Activated CD4-positive, alpha-beta T cell treated with anti-CD3 and anti-CD28 coated beads for 36 hours (primary cell): ENCODE measurements at places on chromosomes 1 and 21. TPM values are rescaled to one million over a fixed set of nuclear protein-coding genes. Genes with fewer than 3 reads are reported as not detected.

DNA sequence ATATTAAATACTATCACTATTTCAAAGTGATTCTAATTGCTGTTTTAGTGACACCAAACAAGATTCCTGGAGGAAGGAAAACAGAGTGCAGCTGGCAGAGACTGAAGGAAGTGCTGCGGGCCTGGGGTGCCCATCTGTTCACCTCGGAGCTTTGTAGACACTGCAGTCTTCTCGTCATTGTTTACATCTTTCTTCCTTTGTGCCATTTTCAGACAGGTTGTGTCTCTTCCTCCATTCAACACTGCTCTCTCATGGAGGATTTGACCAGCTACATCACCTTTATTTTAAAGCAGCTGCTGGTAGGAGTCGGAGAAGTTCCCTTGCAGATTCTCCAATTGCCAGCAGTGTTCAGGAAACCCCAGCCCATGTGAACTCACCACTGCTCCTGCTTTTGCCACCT is 37.3 kb downstream of the ABCA4 start:
- H3K27me3 ChIP-seq = peaks cover 11% of the 10 kb centered on the region
- no peak overlapping the region for H3K27ac ChIP-seq
- no peak overlapping the region for H3K4me3 ChIP-seq
- no peaks in the 10 kb centered on the region for H3K4me1 ChIP-seq
- no peak for DNase-seq
- H3K36me3 ChIP-seq = no peaks in the 10 kb centered on the region

GRCh38 chr1:2866422-2867086 is 65.1 kb upstream of the TTC34 start:
- no peaks in the 10 kb centered on the region for H3K27me3 ChIP-seq
- H3K4me3 ChIP-seq = no peak overlapping the region
- H3K4me1 ChIP-seq = no peaks in the 10 kb centered on the region
- H3K36me3 ChIP-seq = no peaks in the 10 kb centered on the region

SPRR2E gene
- total RNA-seq = not detected

GRCh38 chr1:204366759-204367158 is 7.0 kb upstream of the PLEKHA6 start:
- H3K4me3 ChIP-seq = no peak overlapping the region
- peak overlapping the region; percentile 15 for H3K27ac ChIP-seq
- peak; percentile 60 for DNase-seq
- H3K27me3 ChIP-seq = peaks cover 2% of the 10 kb centered on the region

DNA sequence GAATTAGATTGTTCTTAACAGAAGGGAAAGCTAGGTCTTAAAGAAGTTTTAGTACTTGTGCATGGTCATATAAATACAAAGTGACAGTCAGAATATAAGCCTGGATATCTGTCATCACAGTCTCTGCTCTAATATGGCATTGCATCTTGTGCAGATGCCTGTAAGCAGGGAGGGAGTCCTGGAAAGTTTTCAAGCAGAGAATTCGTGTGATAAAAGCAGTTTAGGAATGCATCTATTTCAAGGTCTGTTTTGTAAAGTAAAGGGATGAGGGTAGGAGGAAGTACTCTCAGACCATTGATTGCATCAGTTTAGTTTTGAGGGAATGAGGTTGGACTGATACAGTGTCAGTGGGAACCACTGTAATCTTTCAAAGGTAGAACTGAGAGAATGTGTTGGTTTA is 30.6 kb downstream of the IARS2 start:
- H3K27me3 ChIP-seq = no peaks in the 10 kb centered on the region
- DNase-seq = no peak
- H3K27ac ChIP-seq = peak overlapping the region; percentile 39

CYP4A22 gene
- total RNA-seq = not detected
